Posterior cingulate gyrus (tissue), 11 donors: ENCODE measurements at places on chromosomes 16 and 17.

DNA sequence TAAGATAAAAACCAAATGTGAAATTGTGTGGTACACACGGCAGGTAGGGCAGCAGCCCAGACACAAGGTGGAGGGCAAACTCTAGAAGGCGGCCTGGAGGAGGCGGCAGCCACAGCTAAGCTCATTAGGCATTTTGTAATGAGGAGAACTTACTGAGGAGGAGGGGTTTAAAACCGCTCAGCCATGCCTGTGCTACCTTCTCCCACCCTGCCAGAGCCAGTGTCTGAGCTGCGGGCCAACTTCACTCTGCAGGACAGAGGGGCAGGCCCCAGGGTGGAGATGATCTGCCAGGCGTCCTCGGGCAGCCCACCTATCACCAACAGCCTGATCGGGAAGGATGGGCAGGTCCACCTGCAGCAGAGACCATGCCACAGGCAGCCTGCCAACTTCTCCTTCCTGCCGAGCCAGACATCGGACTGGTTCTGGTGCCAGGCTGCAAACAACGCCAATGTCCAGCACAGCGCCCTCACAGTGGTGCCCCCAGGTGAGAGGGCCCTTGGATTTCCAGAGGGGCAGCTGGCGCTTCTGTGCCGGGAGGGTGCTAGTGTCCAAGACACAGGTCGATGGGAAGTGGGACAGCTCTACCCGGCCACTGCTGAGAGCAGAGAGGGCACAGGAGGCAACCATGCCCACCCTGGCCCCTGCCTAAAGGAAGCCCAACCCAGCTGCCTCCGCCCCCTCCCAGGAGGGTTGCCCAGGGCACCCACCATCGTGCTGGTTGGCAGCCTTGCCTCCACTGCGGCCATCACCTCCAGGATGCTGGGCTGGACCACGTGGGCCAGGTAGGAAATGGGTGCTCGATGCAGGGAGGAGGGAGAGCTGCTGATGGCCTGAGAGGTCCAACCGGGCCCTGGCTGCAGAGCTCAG lies 4.3 kb upstream of the SYNGR2 start:
- no peak for DNase-seq

DNA sequence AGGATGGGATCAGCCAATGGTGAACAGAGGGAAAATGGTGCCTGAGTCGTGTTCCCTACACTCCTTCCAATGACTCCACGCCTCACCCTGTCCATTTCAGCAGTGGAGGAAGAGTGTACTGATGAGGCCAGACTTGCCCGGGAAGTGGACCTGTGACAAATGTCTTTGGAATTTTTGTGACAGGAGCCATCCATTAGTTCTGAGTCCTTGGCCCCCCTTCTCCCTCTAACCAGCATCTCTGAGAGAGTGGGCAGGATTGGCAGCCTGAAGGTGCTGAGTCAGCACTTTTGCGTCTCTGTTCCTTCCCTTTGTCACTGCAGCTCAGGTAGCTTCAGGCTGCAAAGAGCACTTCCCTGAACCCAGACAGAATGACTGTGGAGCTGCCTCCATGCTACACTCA lies 30.8 kb downstream of the BEAN1 start:
- DNase-seq: no peak

- no peak for DNase-seq
Measured at GRCh38 chr16:87828071-87828906, 41.0 kb downstream of the SLC7A5 start.

GRCh38 chr16:1926271-1926670 lies 8.1 kb upstream of the HS3ST6 start:
- DNase-seq: no peak

DNA sequence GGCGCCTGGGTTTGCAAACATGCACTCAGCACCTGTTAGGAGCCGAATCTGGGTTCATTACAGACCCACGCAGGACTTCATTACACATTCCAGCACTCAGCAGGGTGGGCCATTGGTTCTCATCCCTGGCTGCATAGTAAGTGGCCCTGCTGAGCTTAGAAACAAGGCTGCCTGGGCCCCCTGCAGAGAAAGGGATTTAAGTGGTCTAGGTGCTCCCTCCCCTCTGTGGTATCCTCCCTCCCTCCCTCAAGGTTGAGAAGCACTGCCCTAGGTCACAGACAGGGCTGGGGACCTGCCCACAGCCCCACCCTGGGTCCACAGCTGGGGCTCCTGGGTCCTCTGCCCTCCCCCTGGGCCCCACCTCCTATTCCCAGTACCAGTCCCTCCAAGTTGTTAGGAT lies 28.3 kb downstream of the WNT3 start:
- no peak for DNase-seq

DNA sequence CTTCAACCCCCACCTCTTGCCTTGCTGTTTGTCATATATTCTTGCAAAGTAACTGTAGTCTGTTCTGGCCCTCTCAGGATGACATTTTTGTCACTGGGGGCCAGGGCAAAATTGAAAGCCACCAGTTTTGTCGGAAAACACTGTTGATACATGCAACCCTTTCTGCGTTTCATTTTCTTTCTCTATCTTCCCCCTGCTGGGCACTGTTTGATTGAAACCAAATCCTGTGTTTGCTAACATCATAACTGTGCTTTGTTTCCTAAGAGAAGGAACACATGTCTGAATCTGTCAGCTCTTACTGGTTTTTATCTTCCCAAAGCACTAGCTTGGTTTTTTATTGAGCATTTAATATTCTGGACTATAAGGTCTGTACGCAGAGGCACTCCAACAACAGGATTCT lies 11.7 kb upstream of the CPPED1 start:
- no peak for DNase-seq

DNA sequence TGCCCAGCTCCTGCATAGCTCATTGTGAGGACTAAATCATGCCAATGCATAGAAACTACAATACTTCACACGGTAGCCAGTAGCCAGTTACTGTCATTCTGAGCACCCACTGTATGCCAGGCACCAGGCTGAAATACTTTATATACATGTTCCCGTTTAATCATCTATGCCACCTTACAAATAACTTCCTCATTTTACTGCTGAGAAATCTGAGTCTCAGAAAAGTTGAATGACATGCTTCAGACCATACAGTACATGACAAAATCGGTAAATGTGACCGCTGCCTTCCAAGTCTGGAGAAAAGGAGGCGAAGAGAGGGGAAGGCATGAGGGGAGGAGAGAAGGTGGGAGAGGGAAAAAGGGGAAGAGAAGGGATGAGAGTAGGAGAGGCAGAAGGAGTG lies 9.2 kb upstream of the TLCD3B start:
- no peak for DNase-seq

GRCh38 chr17:74361230-74362068 lies at the start of gene BTBD17:
Gene BTBD17, minus strand, starts transcription at chr17:74361868. Its CDS starts 49 bp downstream, at chr17:74361819.
- DNase-seq: peak; percentile 47

DNA sequence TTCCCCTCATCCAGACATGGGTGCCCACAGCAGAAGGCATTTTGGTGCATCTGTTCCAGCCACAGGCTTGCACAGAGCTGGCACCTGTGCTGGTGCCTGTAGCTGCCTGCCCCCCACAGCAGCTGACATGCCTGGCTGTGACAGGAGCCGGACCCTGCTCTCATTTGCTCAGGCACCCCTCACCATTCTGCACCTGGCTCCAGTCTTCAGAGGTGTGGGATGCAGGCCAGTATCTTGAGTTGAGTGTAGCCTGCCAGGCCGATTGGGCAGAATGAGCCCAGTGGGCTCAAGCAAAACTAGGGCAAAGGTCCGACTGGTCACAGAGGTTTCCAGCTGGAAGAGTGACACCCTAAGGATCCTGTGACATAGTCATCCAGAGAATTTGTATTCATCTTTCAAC lies 887.7 kb downstream of the CDH11 start:
- DNase-seq: no peak

DNA sequence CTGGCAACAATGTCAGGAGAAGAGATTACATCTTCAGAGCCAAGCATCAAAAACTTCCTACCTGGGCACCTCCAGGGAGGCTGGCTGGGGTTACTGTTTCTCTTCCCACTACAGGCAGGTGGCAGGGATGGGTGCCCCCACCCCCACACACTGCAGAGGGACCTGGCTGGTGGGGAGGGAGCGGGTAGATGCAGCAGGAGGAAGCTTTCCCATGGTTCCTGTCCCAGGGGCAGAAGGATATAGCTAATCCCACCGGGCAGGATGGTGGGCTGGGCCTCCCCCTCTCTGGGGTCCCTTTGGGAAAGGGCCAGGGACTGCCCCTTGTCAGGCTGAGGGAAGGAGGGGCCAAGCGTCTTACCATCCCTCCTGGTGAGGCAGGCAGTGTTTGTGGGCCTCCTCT lies 16.7 kb upstream of the MTMR4 start:
- no peak for DNase-seq

GRCh38 chr16:75086688-75087374 lies 29.7 kb downstream of the LDHD start:
- no peak for DNase-seq

- DNase-seq: no peak
Measured at GRCh38 chr17:40622509-40622928, 25.1 kb downstream of the SMARCE1 start.

- no peak for DNase-seq
Measured at GRCh38 chr17:32484041-32484461, 2.7 kb upstream of the CDK5R1 start.

- DNase-seq: no peak
Measured at GRCh38 chr17:58532555-58532951, 18.1 kb upstream of the MTMR4 start.

DNA sequence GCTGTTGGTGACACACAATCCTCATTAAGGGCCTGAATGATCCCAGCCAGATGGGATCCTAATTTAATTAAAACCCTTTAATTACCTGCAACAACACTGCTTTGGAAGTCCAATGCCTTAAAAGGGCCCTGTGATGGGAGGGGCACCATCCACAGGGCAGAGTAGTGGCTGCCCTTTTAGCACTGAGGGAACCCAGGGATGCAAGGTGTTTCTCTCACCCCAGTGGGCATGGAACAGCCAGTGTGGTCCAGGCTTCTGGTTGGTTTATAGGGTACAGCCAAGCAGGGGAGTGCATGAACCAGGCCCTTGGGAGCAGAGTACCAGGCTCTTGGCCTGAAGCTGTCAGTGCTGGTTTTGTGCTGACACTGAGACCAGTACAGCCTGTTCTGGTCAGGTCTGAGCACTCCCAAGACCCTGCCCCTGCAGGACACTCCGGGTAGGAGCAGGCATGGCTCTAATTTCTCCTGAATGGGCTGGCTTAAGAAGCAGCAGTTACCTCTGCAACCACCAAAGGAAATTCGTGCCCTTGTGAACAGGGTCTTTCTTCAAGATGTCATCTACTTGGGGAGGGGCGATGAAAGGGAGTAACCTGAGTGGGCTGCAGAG lies 9.9 kb downstream of the NXPH3 start:
- no peak for DNase-seq

DNA sequence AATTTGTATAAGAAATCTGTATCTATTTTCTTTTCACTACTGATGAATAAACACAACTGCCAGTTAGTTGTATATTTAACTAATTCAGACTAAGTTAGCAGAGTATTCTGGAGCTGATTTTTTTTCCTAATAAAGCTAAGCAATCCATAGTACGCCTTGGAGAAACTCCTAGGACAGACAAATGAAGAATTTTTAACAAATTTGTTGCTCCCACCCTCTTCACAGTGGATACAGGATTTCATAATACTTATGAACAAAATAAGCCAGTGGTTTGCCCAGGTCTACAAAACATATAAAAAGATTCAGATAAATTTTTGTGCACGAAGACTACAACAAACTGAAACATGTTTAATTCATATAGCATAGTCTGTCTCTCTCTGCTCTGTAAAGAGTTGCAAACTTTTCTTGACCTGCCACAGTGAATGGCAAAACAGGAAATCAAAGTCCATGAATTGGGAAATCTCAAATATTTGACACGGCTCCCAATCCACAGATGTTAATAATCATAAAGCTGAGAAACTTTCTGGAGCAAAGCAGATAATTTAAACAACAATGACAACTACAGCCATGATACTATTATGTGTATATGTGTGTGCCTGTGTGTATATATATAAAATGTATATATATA lies 594 bp upstream of the ABCA6 start:
- no peak for DNase-seq

DNA sequence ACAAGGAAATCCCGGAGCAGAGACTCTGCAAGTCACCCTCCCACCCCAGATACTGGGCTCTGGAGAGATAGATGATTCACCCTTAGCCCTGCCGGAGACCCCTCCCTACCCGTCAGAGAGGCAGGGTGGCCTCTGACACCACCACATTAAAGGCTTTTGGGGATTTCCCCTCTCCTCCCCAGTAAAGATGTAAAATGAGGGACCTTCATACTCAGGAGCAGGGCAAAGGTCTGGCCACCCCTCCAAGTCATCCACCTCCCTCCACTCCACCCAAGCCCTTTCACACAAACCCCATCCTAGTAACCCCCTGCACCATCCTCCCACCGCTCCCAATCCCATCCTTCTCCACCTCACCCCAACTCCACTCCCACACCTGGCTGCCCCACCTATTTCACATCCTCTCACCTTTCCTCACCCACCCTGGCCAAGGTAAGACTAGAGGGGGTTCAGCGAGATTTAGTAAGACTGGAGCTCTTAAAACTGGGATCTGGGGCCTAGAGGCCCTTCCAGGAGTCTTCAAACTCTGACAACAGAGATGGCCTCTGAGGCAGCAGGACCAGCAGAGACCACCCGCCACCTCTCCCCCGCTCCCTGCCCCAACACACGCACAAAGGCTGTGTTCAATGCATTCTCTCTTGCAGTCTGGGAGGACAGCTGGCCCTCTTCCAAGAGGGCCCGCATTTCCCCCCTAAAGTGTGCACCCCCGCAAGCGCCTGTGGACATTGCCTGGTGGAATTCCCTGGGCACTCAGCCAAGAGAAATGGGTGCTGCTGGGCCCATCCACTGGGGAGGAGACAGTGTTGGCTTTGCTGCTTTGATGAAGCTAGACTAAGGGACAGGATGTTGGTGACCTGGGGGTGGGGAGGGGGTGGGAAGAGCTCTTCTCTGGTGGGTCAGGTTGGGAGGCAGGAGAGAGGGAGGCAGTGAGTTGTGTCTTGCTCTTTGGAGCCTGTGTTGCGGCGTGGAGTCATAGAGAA lies 1.1 kb downstream of the ABAT start:
- DNase-seq: no peak

GRCh38 chr16:17769065-17769464 lies 298.3 kb upstream of the XYLT1 start:
- no peak for DNase-seq

- no peak for DNase-seq
Measured at GRCh38 chr17:74525781-74526288, 5.4 kb downstream of the CD300LB start.

GRCh38 chr16:164827-165538 lies 795 bp upstream of the HBM start:
- no peak for DNase-seq

GRCh38 chr17:38916771-38917170 lies 8.6 kb upstream of the LASP1NB start:
- peak; percentile 15 for DNase-seq
